ENCODE measurements at places on chromosomes 7 and 10.

- DNase-seq: no peak
Observed at GRCh38 chr10:31771331-31771831, 157.2 kb downstream of the ARHGAP12 start.

GRCh38 chr7:13990319-13990983 is 985 bp upstream of the ETV1 start:
- DNase-seq: no peak

GRCh38 chr10:91838199-91838598 is 40.0 kb downstream of the TNKS2 start:
- no peak for DNase-seq

DNA sequence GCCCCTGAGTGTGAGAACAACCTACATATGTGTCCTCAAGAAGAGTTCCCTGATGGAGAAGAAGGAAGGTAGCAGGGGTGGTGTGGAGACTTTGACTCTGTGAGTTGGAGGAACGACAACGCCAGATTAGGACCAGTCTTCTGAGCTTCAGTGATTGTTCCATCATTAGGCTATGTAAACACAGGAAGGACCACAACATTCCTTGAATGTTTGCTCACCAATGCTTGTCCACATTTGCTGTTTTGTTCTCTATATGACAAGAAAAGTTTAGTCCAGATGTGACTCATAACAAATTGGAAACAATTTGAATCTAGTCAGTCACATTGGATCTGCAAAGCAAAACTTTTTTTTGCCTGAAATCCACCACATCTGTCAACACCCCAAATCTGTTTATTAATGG is 62.7 kb downstream of the ENTPD1 start:
- no peak for DNase-seq

DNA sequence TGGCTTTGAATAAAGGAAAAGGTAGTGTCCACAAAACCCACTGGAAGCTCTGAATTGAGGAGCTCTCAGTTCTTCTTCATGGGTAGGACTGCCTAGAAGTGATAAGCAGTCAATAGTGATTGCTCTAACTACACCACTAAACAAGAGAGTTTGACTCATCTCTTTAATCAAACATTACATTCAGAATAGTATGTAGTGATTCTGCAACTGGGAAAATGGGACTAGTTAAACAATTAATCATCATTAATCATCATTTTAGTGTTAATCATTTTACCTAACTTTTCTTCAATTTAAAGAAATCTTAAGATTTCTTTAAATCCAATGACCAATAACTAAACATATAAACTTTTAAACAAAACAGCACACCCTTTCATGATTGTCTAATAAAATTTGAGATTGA is 484.0 kb upstream of the FZD8 start:
- DNase-seq: no peak
